Stimulated activated CD4-positive, alpha-beta T cell treated with anti-CD3 and anti-CD28 coated beads, Interleukin-1b, Interleukin-23, amount 100 ng/mL, for 1 hour (primary cell): ENCODE measurements at places on chromosomes 12 and 14.

DNA sequence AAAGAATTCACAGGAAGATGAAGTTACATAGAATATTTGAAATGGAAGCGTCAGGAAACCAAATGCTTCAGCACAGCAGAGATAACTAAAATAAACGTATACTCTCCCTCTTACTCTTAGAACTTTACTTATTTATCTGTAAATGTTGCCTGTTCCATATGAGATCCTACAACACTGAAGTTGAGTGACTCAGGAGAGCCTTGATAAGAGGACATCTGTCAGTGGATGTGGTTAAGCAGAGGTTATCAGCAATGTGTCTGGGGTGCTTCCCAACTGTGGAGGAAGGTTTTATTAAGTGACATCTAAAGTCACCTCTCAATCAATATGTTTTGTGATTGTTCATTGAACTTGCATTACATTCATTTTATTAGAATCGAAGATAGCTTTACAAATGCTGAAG lies 81.9 kb downstream of the NEDD1 start:
- DNase-seq = no peak

GRCh38 chr14:50559990-50560930 lies at the start of gene ATL1:
Gene ATL1 (plus strand): TSS chr14:50560145. CDS start chr14:50560266, 121 bp downstream.
- peak; percentile 10 for DNase-seq

- DNase-seq = no peak
Observed at GRCh38 chr12:68648179-68648578, 37.5 kb downstream of the RAP1B start.

- no peak for DNase-seq
Observed at GRCh38 chr14:104596451-104596918, 8.1 kb downstream of the TMEM179 start.

- DNase-seq = no peak
Observed at GRCh38 chr12:113075137-113075683, 18.7 kb downstream of the DTX1 start.

- DNase-seq = no peak
Observed at GRCh38 chr12:53572134-53572758, 53.9 kb downstream of the ATF7 start.

DNA sequence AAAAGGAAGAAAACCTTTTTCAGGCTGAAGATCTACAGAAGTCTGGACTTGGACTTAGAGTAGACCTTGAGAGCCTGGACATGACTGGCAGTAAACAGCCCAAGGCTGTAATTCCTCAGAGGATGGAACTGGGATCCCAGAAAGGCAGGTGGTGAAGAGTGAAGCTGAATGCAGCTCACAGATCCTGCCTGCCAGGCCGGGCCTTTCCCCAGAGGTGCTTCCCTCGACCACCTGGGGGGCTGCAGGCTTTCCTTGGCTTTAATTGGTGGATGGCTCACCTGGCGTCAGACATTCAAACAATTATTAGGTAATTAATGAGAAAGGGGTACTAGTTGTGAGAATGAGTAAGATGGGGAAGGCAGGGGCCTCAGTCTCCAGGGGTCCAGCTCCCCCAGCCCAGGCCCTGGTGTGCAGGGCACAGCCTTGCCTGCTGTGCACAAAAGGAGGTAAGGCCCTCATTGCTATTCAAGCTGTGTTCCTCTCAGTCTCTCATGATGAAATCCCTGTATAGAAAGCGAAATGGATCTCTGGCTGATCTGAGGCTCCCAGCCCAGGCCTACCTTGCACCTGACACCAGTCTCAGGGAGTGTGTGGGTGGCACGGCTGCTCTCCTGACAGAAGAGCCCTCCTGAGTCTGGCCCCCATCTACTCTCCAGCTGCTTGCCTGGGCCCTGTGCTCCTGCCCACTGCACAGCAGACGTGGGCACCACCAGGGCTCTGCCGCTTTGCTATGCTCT lies 63.0 kb upstream of the TCL1A start:
- no peak for DNase-seq

DNA sequence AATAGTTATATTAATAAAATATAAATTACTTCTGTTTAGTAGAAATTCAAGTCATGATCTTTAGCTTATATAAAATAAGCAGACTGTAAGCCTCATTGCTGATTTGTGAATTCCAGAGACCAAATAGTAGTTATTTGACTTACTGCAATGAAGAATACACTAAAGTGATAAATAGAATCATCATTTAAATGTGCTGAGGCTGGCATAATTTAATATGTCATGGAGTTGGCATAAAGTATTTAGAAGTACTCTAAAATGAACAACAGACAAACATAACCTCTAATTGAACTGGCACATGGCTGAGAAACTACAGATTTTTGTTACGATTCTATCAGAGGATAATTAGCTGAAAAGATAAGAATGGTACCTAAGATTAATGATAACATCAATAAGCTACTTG lies 45.7 kb upstream of the TRHDE start:
- DNase-seq = no peak

DNA sequence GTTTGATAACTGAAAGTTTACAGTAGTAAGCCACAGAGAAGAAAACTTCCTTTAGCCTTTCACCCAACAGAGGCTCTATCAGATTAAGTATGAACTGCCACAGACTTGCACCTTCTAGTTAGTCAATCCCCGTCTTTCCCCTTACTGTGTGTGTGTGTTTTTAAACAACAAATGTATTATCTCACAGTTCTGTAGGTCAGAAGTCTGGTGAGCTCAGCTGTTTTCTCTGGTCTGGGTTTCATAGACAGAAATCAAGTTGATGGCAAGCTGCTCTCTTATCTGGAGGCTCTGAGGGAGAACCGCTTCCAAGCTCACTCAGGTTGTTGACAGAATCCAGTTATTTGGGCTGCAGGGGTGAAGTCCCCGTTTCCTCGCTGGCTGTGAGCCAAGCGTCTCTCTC lies 320.5 kb downstream of the PRKD1 start:
- DNase-seq = no peak

- no peak for DNase-seq
Observed at GRCh38 chr12:90519285-90519684, 435.7 kb downstream of the CCER1 start.

- no peak for DNase-seq
Observed at GRCh38 chr14:77299771-77300170, 20.9 kb downstream of the POMT2 start.

DNA sequence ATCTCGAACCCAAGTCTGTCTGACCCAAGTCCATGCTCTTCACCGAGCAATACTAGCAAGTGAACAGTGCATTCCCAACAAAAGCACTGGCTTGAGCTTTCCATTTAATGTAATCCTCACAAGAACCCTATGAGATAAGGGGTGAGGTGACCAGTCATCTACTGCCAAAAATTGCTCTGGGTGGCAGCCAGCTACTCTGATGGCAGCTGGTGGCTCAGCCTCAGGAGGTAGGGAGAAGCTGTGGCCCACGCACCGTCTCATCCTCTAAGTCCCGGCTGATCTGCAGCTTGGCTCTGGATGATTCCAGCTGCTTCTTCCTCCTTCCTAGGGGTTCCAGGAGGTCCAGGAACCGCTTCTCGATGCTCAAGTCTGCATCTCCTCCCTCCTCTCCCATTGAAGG lies 75.2 kb downstream of the PLEKHG3 start:
- no peak for DNase-seq

DNA sequence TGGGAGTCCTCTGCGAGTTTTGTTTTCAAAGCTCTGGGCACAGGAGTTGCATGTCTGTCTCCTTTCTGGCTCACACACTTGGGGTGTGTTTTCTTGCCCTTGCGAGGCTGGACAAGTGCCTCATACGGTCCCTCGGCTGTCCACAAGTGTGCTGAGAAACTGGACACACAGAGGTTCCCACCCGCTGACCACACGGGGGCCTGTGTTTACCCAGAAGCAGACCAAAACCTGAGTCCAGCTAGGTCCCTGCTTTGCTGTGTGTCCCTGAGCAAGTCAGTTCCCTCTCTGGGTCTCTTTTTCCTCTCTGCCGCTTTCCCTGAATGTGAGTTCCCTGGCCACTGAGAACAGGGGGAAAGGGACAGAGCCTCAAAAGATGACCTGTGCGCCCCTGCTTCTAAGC lies 678 bp upstream of the OAS2 start:
- DNase-seq = no peak

- DNase-seq = no peak
Observed at GRCh38 chr14:104894331-104895206, 29.5 kb downstream of the CEP170B start.

DNA sequence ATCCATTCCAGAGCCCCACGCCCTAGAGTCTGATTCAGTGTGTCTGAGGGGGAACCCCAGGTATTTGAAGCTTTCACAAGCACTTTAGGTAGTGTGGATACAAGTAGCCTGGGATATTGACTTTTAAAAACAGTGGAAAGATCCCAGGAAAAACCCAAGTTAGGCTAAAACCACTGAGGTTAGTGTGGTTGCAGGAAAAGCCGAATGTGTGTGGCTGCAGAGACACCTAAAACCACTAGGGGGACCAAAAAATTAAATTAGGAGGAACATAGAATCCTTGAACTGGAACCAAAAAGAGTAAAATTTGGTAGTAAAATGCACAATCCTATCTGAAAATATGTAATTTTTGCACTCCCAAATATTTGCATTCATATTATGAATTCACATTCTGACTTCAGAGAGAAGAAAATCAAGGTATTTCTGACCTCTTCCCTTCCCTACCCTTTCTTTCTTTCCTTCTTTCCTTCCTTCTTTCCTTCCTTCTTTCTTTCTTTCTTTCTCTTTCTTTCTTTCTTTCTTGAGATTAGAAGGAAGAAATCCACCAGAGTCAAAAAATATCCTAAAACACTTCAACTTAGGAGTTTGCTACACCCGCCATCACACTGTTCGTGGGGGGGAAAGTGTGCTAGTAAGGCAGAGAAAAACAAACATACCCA lies 37.8 kb downstream of the SLCO1A2 start:
- no peak for DNase-seq

DNA sequence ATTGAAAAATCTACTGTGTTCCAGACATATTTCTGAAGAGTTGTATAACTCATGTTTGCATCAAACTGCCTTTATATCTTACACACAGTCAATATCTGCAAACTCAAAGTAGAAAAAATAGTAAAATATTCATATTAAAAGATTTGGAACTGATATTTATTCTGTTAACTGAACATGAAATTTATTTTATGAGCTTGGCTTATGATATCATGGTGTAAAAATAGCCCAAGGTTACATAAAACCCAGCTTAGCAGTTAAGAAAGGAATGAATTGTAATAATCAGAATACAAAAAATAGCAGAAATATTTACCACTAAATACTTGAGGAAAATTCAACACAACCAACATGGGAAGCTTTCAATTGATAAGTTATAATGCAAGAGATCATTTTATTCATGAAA lies 367.9 kb downstream of the FLRT2 start:
- DNase-seq = no peak

DNA sequence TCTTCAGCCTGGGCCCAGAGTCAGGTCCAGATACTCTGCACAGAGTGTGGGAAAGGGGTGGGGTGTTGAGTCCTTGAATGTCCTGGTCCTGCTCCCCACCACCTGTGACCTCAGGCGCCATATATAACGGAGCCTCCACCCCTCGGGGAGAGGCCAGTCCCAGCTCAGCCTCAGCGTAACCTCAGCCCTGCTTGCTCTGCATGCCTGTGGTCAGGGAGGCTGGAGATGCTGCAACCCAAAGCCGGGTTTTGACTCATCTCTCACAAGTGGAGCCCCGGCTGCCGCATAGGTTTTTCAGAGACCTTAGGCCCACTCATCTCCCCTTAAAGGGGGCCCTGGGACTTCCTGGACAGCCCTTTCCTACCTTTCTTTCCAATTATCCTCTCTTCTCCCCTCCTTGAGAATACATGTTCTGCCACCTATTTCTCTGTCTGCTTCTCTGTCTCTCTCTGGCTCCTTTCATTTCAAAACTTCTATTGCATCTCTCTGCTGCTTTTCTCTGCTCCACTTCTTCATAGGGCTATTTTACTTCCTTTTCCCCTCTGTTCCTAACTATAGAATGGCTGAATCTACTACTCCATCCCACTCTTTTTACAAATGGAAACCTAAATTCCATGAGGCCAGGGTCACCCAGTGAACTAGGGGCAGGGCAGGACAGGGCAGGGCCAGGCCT lies 1.2 kb downstream of the ITGB7 start:
- no peak for DNase-seq

- no peak for DNase-seq
Observed at GRCh38 chr14:38253676-38254075, 2.2 kb downstream of the CLEC14A start.

DNA sequence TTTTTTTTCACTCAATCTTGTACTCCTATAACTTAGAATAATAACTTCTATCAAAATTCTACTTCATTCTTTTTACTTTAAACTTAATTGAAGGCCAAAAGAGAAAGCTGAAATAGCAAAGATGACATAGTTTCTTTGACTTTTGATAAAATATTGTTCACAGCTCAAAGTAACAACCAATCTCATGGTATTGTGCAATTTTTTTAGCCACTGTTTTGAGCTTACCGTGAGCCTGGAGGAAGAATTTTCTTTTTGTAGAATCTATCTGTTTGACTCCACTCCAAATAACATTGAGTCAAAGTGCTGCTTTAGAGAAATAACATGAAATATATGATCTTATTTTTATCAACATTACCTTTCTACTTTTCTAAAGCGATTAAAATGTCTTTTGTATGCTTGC lies 903.9 kb upstream of the FOXG1 start:
- no peak for DNase-seq

- DNase-seq = no peak
Observed at GRCh38 chr12:41819948-41820347, 324.7 kb downstream of the GXYLT1 start.

GRCh38 chr12:113056631-113057488 lies at the start of gene DTX1:
Gene DTX1 (plus strand): TSS chr12:113056730. CDS start chr12:113058193, 1,463 bp downstream.
- DNase-seq = no peak

DNA sequence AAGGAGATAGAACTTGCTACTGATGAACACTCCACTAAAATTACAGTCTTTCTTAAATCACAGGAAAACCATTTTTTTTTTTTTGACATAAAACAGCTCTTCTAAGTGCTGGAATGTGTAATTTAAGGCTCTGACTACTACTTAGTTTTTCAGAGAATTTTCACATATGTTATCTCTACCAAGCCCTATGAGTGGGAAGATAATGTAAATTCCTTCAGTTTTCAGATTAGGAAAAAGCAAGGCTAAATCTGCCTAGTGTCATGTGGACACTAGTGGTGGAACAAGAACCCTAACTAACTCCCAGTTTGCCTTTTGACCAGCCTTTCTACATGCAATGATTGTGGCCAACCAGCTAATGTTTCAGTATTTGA lies 37.3 kb upstream of the CSRP2 start:
- DNase-seq = no peak

- no peak for DNase-seq
Observed at GRCh38 chr14:92430686-92431085, 82.9 kb upstream of the RIN3 start.

GRCh38 chr12:53320352-53321195 lies 836 bp downstream of the AAAS start:
- DNase-seq = no peak

- DNase-seq = no peak
Observed at GRCh38 chr14:88164906-88165534, 158.0 kb downstream of the KCNK10 start.

DNA sequence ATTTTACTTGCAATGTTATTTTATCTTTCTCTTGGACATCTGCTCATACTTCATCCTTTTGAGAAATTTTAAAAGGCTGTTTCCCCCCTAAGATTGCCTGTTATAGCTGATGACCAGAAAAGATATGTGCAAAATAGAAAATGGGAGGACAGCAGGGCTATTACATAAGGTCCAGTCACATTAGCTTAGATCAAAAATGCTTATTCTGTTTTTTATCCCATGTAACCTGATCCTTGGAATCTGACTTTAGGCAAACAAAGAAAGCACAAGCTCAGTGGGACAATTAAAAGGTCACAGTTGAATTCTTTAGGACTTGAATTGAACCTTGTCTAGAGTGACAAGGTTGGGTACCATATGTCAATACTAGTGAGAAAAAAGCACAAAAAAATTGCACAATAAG lies 65.1 kb upstream of the TRHDE start:
- no peak for DNase-seq
